Stimulated activated naive CD4-positive, alpha-beta T cell (primary cell): ENCODE measurements at places on chromosomes 7 and 10.

- DNase-seq, result no peak
These were observed 16.6 kb downstream of the LOXL4 start for GRCh38 chr10:98251399-98251798.

DNA sequence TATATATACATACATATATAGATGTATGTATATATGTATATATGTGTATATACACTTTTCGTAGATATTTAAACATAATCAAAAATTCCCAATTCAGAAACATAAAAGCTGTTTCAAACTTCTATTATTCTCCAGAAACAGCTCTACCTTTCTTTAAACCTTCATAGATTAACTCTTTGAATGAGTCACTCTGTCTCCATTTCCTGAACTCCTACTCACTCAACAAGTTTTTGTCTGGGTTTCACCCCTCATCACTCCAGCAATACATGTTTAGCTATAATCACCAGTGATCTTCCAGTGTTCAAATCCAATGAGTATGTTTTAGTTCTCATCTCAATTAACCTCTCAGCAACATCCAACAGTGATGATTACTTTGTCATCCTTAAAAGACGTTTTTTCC, 9.6 kb downstream of the DGKB start:
- DNase-seq, result no peak

DNA sequence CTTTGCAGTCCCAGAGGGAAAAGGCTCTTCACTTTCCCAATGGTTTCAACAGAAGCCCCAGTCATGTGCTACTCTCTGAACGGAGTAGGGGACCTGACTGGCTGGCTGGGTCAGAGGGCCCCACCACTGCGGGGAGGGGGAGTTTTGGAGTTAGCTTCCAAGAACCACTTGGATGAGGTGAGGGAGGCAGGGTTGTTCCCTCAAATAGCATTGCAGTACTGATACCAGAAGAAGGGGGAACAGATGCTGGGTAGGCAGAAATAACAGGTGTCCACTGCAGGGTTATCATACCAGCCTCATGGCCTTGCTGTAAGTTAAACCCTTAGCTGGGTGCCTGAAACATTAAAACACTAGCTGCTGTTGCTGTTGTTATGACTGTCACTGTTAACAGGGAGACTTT, 131.3 kb downstream of the UBE2H start:
- no peak for DNase-seq

GRCh38 chr10:102045292-102045691, 10.7 kb downstream of the ARMH3 start:
- no peak for DNase-seq

DNA sequence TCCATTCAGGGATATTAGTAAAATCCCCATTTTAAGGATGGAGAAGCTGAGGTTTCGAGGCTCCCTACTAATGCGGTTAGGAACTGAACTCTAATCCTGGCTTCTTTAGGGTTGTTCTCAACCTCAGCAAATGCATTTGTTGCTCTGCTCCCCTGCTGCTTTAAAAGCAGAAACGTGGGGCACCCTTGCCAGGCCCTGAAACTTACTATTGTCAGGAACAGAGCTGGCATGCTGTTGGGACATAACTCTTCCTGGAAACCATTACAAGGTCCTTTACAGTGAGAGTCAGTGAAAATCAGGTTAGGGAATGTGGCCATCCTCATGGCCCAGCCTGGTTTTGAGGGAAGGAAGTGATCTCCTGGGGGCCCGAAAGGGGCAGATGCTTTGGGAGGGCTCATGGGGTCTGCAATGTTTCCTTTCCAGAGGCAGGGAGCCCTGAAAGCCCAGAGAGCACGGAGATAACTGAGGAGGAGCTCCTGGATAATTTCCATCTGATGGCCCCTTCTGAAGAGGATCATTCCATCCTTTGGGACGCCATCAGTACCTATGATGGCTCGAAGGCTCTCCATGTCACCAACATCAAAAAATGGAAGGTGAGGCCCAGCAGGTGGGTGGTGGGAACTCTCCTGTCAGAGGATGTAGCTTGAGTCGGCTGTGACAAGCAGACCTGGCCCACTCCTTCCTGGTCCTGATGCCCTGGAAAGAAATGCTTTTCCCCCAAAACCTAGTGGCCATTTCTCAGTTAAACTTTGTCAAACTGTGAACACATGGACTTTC, 2.0 kb downstream of the IGFBP1 start:
- DNase-seq, result no peak

DNA sequence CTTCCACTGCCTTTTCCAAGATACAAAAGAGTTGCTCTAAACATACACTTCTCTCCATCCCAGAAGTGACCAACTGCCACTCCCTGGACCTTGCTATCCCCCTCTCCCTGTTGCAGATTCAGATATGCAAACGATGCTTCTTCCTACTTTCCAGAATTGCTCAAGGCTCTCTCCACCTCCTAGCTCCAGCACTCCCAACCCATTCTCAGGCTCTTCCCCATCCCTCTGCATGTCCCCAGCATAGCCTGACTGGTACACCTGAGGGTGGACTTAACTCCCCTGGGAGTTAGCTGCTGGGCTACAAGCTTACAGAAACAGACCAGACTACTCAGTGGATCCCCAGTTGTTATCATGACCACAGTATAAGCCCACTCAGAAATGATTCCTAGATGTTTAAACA, 27.6 kb downstream of the MKRN1 start:
- DNase-seq, result no peak

DNA sequence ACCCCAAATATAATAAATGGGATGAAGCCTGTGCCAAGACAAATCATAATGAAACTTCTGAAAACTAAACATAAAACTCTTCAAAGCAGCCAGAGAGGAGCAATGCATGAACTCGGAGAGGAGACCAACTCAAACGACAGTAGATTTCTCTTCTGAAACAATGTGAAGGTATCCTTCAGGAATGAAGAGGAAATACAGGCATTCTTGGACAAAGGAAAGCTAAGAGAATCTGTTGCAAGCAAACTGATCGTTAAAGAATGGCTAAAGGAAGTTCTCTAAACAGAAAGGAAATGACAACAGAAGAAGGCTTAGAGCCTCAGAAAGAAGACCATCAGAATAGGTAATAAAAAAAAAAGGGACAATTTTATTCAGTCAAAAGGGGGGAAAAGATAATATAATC, 6.6 kb downstream of the GNA12 start:
- DNase-seq, result no peak

GRCh38 chr10:89101943-89102342, 105.2 kb downstream of the CH25H start:
- no peak for DNase-seq

- DNase-seq, result no peak
These were observed 165.3 kb downstream of the USP6NL start for GRCh38 chr10:11446133-11446532.

DNA sequence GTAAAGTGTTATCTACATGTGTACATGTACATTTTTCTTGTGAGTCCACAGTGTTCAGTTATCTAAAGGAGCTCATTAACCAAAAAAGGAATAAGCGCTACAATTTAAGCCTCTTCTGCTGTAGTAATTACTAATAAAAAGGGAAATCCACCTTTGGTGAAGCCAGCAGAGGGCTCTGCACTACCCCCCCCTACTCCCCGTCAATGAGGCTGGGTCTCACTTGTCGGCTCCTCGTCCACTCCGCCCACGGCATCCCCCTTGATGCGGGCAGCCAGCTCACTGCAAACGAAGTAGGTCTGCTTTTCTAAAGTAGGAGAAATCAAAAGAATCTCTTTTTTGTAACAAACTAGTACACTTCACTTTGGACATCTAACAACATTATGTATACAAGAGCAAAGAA, 4.7 kb upstream of the WASHC2A start:
- DNase-seq, result no peak

GRCh38 chr7:102089175-102090098, 197.2 kb upstream of the SH2B2 start:
- DNase-seq, result no peak

GRCh38 chr10:52609071-52609470, 163.5 kb downstream of the MBL2 start:
- DNase-seq, result no peak

- no peak for DNase-seq
These were observed 1.6 kb downstream of the ZRANB1 start for GRCh38 chr10:124943301-124944092.

DNA sequence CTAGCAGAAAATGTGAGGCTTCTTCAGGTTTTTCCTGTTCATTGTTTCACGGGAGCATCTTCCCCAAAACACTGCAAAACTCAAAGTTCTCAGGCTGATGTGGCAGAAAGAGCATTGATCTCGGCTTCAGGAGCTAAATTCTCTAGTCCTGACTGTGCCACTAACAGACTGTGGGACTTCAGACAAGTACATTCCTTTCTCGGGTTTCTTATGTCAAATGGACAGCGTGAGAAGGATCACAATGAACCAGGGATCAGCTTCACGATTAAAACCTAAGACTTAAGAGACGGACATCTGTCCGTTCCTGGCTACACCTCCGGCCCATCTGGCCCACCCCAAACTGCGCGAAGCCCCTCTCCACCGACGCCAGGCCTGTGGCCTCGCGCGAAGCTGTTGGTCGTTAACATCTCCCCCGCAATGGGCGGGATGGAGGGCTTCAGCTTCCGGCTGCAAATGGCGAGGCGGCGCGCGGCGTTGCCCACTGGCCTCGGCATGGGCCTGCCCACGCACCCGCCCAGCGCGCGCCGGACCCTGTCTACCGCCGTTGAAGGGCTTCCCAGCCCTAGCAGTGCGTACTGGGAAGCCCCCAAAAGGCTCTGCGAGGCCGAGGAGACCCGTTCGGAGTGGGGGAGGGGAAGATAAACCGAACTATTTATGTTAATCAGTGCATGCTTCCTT, 549 bp upstream of the DDX50 start:
- no peak for DNase-seq

DNA sequence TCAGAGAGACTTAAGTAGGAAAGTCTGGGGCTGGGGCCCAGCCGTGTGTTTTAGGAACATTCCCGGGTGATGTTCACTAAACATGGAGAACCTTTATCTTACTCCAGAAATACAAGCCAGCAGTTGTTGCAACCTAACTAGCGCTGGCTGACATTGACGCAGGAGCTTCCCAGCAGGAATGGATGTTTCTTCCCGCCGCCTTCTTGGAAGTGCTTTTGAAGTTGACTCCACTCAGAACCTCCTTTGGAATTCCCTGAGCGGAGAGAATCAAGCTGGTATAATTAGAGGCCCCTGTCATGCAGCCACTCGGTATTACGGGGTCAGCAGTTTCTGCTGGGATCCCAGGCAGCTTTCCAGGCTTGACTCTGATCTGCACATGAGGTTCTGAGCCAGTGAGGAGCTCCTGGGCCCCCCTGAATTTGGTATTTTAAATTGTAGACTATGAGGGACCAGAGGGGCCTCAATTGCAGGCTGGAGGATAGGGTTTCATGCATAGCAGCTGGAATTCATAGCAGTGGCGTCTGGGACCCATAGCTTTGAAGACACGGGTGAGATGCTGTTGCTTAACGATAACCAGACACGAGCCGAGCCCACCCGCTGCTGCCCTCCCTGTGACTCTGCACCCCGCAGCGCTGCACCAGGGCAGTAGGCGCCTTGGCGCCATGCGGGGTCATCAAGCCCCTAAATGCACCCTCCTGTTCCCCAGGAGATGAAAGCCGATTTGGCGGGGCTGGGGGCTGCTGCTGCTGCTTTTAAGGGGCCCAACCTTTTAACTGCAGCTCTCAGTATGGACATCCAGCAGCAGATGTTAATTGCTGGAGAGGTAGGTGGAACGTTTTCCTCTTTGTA, 61.8 kb downstream of the EEPD1 start:
- no peak for DNase-seq

DNA sequence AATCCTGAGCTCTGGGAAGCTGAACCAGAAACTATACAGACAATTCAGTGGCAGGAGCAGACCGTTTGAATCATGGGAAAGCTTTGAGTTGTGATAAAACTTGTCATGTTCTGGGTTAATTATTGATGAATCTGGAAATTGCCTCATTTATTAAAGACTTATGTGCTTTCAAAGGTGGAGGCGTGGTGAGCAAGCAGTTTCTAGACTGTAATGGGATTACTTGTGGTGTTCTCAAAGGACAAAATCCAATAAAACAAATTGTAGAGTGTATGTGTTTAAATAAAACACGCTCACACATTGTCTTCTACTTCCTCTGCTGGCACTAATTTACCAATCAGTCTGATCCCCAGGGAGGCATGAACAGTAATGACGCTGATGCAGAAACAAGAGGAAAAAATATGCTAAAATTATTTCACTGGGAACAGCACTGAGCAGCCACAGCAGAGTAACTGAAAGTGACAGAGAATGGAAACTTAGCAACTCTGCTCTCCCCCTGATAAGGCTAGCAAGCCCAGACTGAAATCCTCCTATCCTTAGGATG, 25.1 kb downstream of the PARD3 start:
- DNase-seq, result no peak
